Kidney (tissue), 22 donors: ENCODE measurements at places on chromosomes 5 and 9. TPM values are rescaled to one million over a fixed set of nuclear protein-coding genes. Genes with fewer than 3 reads are reported as not detected.

- no peak for DNase-seq
Observed at GRCh38 chr5:74139589-74139988, 500.9 kb downstream of the ENC1 start.

- no peak for DNase-seq
Observed at GRCh38 chr9:122080986-122081385, 12.1 kb downstream of the TTLL11 start.

- DNase-seq = no peak
Observed at GRCh38 chr9:135980926-135981630, 19.9 kb upstream of the UBAC1 start.

- DNase-seq = no peak
Observed at GRCh38 chr5:160679567-160680309, 172.3 kb downstream of the ATP10B start.

- no peak for DNase-seq
Observed at GRCh38 chr5:152092580-152092979, 167.9 kb upstream of the GLRA1 start.

GRCh38 chr5:120527251-120527650, 63.2 kb downstream of the PRR16 start:
- no peak for DNase-seq

PCDHB15 gene
- total RNA-seq = 6.0 TPM

UBLCP1 gene
- 25.1 TPM for total RNA-seq

SLC23A1 gene
- 3.5 TPM for total RNA-seq
